Fibroblast of skin of abdomen (primary cell): ENCODE measurements at places on chromosomes 7 and 10.

DNA sequence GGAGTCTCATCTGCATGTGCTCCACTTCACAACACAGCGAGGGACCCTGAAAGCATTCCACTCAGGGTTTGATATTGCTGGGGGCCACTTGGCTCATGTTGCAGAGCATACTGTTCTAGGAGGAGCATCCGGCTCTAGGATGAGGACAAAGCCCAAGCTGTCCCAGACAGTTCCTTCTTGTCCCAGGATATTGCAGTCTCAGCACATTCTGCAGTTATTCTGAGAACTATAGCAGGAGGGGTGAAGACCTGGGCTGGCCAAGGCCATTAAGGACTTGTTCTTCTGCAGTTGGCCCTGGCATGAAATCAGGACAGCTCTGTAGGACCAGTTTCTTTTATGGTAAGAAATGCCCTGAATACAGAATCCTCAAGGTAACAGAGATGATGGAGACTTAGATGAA is 48.9 kb upstream of the C10orf120 start:
- DNase-seq, result no peak

- DNase-seq, result peak; percentile 49
Measured at GRCh38 chr7:75993689-75994387, 557 bp downstream of the TMEM120A start.

DNA sequence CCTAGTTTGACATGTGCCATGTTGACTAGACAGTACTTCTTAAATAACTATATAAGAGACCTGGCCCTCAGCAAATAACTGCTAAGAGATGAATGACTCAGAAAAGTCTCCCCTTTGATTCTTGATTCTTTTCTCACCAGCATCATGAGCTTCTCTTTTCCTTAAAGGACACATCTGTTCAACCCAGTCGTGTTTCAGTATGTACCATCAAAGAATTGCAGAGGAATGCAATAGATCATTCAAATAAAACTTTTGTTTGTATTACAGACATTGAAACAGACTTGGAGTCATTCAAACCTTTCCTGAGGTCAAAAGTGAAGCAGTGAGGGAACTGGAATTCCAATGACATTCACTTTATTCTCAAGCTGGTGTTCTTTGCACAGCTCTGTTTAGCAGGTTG is 598.3 kb upstream of the GHITM start:
- DNase-seq, result peak; percentile 30

- DNase-seq, result peak; percentile 48
Measured at GRCh38 chr10:9331583-9332008, 1277.1 kb downstream of the GATA3 start.

DNA sequence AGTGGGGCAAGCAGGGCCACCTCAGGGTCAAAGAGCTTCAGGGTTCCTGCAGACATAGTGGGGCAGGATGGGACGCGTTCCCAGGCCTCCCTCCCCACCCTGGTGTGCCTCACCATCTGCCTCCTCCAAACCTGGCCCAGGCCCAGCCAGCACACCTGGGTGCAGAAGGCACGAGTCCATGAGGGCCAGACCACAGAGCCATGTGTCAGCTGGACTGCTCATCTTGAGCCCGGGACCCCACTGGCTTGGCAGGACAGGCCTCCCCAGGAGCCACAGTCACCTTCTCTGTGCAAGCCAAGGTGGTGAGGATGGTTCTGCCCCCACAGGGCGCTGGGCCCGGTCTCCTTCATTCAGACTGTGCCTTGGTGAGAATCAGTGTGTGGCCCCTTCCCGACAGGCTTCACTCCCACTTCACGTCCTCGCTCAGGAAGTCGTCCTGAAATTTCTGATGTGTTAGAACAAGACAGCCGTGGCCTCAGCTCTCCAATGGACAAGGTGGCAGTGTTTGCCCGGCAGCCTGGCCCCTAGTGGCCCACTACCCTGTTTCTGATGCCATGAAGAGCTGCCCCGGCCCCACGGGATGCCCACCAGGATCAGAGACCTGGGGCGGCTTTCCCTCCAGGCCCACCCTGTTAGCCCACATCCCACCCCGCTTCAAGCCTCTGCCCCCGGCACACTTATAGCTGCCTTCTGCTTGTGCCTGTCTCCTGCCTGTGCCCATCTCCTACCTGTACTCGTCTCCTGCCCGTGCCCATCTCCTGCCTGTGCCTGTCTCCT is 59.6 kb upstream of the EBF3 start:
- no peak for DNase-seq

- no peak for DNase-seq
Measured at GRCh38 chr10:74891053-74891452, 64.7 kb downstream of the KAT6B start.

- no peak for DNase-seq
Measured at GRCh38 chr10:30207485-30208052, 141.5 kb downstream of the MTPAP start.

DNA sequence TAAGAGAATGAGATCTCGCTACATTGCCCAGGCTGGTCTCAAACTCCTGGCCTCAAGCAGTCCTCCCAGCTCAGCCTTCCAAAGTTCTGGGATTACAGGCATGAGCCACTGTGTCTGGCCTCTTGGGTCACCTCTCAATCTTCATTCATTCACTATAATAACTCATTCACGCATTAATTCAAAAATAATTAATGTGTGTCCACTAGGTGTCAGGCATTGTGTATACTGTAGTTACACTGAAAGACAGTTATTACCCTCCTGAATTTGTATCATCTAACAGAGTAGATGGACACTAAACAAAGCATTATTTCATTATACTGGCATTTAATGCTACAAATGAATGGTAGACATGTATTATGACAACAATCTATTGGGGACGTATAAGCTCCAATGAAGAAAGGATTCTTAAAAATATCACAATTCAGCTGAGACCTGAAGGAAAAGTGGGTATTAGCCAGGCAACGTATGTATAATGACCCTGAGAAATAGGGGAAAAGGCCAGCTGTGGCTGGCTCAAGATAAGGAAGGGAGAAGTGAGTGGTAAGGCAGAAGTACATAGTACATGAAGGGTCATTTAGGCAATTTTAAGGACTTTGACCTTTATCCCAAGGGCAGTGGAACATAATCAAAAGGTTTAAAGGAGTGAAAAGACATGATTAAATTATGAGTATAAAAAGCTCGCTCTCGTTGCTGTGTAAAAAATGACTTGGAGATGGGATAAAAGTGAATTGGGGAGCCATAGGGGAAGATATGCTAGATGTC is 150.7 kb downstream of the BTAF1 start:
- no peak for DNase-seq

- DNase-seq, result peak; percentile 18
Measured at GRCh38 chr10:5234106-5234860, 37.6 kb downstream of the AKR1C4 start.

GRCh38 chr10:129695671-129696070 is 228.6 kb downstream of the MGMT start:
- DNase-seq, result no peak

- no peak for DNase-seq
Measured at GRCh38 chr7:142332421-142332820, 74.6 kb upstream of the PRSS58 start.

GRCh38 chr10:71998840-71999194 is 34.6 kb downstream of the CHST3 start:
- peak; percentile 68 for DNase-seq

GRCh38 chr10:118981946-118982345 is 47.6 kb upstream of the NANOS1 start:
- no peak for DNase-seq

GRCh38 chr7:130831817-130832481 is 97.9 kb upstream of the KLF14 start:
- DNase-seq, result peak; percentile 57

GRCh38 chr10:78729800-78730199 is 339.0 kb upstream of the ZMIZ1 start:
- DNase-seq, result no peak

DNA sequence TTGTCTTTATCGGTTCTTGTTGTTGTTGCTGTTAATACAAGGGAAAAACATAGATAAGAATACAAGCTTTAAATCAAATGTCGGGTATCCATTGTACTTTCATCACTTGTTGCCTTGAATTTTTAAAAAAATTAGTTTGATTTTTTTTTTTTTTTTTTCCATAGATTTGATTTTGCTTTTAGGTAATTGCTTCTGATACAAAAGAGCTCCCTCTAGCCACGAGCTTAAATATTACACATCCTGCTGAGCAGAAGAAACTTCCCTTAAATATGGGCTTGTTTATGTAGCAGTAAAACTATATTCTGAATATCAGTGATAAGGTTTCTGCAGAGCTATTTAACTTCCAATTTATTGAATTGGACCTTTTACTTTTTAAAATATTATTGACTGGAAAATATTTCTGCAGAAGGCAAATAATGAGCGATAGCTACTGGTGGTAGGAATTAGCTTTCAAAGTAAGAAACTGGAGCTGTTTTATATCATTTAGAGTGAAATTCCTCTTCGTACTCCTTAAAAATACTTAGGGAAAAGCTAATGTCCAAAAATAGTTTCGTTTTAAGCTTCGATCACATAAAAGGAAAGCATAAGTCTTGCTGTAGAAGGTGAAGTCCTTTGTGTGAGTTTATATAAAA is 216.9 kb downstream of the POLR1F start:
- DNase-seq, result peak; percentile 25

GRCh38 chr7:108584211-108584610 is 14.5 kb downstream of the DNAJB9 start:
- DNase-seq, result no peak

DNA sequence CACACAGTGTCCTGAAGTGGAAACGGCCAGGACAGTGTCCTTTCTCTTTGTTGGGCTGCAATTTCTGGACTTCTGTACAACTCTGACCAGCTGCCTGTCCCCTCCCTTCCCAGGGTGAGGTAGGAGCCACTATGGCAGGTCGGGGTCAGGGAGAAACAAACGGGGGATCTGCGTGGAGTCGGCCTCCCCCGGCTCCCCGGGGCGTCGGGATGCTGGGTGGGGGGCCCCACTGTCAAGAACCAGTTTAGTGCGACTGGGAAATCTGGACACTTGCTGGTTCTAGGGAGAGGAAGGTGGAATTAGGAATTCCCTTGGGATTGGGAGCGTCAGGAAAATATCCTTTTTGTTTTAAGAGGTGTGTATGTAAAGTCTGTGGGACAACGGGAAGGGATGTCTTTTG is 567 bp downstream of the SYCE1 start:
- no peak for DNase-seq

- no peak for DNase-seq
Measured at GRCh38 chr10:26733750-26734568, 36.5 kb downstream of the PDSS1 start.

- no peak for DNase-seq
Measured at GRCh38 chr7:64885520-64886240, 17.4 kb upstream of the ZNF273 start.

DNA sequence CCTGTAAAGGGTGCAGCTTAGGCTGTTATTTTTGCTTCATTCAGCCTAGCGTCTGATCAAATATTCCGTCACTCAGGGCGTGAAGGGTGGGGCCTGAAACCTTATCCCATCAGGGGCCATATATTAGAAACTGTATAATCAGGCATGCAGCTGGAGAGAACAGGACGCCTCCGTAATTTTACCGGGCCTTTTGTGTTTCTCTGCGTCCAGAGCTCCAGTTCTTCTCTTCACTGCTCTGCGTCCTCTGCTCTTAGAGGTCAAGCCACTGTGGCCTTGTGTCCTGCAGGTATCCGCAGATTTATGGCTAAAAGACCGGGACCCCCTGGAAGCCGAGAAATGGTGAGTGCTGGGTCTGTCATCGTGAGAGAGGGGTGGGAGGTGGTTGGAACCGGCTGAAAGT is at the start of gene ZNF735:
Gene ZNF735, plus strand, starts transcription at position 301 of the 400 bp plus-strand sequence. Its CDS starts 0 bp downstream, at position 301.
- no peak for DNase-seq

DNA sequence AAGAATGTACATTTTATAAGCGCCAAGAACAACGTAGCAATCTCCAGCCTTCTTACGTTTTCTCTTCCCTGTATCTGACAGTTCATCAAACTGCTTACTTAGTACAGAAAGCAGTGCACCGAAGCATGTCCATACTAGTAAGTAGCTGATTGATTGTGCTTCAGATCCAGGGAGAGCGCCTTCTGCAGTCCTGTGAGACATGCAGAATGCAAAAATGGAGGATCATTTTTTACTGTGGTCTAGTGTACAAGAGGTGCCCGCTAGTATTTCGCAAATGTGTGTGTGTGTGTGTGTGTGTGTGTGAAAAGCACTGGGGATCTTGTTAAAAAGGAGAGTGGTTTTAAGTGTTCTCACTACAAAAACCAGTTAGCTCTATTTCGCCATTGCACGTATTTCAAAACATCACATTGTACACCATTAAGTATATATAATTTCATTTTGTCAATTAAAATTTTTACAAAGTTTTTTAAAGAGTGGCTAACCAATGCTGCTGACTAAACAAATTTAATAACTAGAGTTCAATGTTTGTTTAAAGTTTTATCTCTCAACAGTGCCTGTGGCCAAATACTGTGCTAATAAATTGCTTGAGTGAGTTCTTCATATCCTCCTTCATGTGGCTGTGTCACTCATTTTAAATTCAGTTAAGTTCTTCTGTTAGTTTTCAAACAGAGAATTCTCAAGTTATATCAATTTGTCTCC is 99.6 kb downstream of the ZMYND11 start:
- DNase-seq, result no peak

DNA sequence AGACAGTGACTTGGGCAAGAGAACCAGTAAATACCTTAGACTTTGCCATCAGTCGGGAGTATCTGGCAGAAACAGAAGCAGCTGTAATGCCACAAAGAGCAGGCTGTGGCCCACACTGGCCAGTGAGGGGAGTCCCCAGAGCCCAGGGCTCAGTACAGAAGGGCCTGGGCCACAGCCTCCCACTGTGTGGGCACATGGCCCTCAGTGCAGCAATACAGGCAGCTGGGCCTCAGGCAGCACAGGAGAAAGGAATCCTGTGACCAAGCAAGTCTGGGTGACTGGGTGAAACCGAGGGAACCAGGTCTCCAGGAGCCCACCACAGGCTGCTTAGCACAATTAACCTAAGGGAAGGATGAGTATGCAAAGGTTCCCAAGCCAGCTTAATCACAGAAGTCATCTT is 14.0 kb downstream of the WDR91 start:
- DNase-seq, result no peak

GRCh38 chr10:94299417-94299816 is 63.3 kb downstream of the NOC3L start:
- peak; percentile 59 for DNase-seq

DNA sequence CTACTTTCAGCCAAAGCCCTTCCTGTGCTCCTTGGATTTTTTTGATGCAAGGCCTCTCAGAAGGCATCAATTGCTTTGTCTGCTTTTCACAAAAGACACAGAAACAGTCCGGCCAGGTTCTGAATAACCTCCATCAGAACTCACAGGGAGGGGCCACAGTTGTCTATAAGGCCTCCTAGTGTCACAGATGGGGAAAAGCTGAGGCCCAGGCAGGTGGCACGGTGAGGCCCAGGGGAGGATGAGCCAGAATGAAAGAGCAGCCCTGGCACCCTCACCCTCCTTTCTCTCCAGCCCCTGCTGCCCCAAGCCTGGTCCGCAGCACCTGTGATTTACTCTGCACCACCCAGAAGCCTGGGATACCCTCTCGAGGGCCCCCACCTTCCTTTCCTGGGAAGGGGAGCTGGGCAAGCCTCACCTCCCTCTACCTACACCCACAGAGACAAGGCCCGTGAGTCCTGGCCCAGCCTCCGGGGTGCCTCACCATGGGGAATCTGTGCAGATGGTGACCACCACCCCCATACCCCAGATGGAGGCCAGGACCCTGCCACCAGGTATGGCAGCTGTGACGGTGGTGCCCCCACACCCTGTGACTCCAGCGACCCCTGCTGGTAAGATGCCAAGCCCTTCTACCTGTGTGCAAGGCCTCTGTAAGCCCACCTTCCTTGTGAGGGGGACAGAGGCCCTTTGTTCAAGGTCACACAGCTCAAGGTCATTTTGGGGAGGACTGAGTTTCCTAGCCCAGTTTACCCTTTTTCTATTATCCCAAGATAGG is 26.2 kb upstream of the ZNF467 start:
- DNase-seq, result no peak
